ENCODE measurements at places on chromosomes 2 and 18.

GRCh38 chr2:239399921-239400595 lies 762 bp downstream of the HDAC4 start:
- DNase-seq: peak; percentile 59

DNA sequence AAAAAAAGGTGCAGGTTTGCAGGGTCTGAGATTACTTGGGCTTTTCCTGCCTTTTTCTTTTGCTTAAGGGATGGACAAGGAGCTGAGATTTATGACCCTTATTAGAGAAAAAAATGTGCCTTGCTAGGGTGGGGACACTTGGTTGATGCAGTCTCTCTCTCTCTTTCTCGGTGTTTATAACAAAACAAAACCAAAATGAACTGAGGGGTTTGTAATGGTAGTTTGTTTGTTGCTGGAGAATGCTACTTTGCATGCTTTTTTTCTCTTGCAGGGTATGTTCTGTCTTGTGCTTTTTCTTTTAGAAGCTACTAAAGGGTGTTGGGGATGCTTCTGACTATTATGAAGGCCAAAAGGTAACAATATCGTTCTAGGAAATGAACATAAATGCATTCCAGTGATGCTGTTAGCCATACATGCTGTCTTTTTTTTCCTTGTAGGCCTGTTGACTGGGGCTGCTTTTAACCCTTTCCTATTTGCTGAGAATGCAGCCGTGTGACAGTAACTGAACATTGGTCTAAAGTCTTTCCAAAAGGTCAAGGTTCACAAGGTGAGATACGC lies 435 bp downstream of the ZNF532 start:
- no peak for DNase-seq

- peak; percentile 97 for DNase-seq
These were observed at the start of gene TIA1 for GRCh38 chr2:70248181-70248847. Gene TIA1, minus strand, starts transcription at chr2:70248628. Its CDS starts 198 bp downstream, at chr2:70248430.

- DNase-seq: no peak
These were observed 112.0 kb downstream of the EXOC6B start for GRCh38 chr2:72713857-72714256.

DNA sequence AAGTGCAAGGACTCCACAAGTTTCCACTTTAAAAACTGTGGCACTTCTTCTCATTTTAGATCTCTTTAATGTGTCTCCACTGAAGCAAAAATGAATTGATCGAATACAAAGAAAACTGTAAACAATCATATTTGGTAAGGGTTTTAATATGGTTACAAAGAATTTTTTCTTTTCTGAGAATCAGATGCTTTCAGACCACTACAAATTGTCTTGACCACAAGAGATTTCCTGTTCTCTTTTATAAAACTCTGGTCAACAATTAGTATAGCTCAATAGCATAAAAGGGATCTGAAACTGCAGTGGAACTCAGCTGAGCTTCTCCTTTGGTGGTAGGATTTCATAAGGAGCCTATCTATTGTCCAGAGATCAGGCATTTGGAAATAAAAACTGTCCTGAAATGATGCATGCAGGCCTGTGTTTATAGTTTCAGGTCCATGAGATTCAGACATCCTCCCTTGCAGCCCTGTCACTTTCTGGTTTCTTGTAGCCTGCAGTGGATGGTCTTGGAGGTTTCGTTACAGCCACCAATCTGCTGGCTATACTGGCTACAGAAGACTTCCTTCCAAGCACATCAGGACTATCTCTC lies 120.0 kb downstream of the DOCK10 start:
- DNase-seq: peak; percentile 24

GRCh38 chr2:62437785-62438184 lies 68.2 kb downstream of the TMEM17 start:
- no peak for DNase-seq

DNA sequence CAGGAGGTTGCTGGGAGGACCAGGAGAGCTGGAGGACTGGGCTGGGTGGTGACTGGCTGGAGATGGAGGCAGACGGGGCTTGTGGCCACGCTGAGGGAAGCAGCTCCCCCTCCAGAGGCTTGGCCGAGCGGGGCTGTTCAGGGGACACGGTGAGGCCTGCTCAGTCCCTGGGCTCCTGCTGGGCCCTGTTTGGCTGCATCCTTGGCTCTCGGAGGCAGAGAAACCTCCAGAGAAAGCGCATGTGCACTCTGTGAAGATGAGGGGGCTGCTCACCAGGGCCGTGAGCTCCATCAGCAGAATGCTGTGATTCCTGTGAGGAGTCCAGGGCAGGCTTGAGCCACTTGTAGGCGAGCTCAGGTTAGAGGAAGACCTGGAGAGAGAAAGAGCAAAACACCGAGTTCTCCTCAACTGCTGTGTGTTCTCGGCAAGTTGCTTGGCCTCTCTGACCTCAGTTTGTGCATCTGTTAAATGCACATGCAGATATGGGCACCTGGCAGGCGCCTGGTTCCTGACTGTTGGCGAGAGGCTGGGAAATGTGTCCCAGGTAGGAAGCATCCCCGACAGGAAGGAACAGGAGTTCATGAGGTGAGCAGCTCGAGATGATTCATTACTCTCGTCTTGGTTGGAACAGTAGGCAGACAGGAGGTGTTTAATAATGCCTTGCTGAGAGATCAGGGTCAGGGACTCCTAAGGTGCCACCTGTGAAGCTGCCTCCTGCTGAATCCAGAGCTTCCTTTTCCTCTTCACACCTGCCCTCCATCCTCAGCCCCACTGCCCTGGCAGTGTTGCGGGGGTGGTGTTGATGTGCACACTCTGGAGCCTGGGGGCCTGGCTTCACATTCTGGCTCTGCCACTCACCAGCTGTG lies 941 bp downstream of the ZAP70 start:
- no peak for DNase-seq

- DNase-seq: peak; percentile 50
These were observed 845 bp upstream of the MYCN start for GRCh38 chr2:15939556-15939853.

GRCh38 chr2:200405599-200406298 lies 99.3 kb downstream of the SPATS2L start:
- no peak for DNase-seq

GRCh38 chr2:174328114-174328960 lies 6.4 kb upstream of the SP9 start:
- DNase-seq: peak; percentile 22

GRCh38 chr2:16908656-16909055 lies 243.0 kb upstream of the CYRIA start:
- no peak for DNase-seq

GRCh38 chr2:1818404-1818803 lies 74.1 kb upstream of the PXDN start:
- no peak for DNase-seq

GRCh38 chr2:230950874-230951339 lies 25.9 kb upstream of the GPR55 start:
- no peak for DNase-seq

DNA sequence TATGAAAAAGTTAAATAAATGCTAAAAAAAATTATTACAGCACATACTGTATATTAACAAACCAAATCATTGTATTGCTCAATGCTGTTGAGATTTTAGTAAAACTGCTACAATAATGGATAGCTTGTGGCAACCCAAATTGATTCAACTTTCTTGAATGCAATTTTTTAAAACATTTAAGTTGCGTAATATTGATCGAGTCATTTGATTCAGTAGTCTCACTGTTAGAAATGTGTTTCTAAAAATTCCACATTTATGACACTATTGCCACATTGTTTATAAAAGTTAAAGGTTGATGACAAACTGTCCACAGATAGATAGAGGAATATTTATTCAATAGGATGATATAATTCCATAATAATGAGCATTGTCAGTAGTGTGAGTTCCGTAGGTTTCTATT lies 640.7 kb upstream of the CRIM1 start:
- no peak for DNase-seq

DNA sequence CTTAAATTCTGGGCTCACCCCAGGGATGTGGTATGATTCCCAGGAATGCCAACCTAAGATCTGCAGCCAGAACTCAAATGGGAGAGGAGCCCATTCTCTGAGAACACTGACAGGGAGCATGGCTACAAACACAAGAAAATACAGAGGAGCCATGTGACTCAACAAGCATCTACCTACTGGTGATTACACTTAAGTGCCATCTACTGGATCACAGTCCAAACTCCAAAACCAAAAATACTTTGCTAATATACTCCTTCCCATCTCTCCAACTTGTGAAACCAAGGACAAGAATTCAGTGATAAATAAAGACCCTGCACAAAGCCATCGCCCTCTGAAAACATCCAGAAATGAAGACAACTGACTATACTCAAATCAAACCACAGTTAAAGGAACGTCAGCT lies 116.9 kb downstream of the NR4A2 start:
- DNase-seq: no peak

GRCh38 chr2:46490521-46491141 lies 11.3 kb downstream of the TMEM247 start:
- peak; percentile 62 for DNase-seq

DNA sequence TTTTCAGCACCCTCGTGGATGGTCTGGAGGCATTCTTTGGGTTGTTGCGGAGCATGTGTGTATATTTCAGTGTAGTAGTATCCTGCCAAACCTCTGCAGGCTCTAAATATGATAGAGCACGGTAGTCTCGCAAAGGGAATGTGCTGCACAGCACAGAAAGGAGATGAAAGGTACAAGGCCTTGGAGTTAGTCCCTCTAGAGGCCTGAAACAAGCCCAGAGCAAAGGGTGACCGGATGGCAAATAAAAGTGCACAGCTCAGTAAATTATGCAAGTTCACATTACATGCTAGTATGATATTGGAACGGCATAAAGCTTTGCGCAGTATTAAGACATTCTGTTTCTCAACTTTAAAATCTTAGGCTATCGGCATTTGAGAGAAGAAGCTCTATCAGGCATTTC lies 294.5 kb upstream of the REV1 start:
- no peak for DNase-seq

DNA sequence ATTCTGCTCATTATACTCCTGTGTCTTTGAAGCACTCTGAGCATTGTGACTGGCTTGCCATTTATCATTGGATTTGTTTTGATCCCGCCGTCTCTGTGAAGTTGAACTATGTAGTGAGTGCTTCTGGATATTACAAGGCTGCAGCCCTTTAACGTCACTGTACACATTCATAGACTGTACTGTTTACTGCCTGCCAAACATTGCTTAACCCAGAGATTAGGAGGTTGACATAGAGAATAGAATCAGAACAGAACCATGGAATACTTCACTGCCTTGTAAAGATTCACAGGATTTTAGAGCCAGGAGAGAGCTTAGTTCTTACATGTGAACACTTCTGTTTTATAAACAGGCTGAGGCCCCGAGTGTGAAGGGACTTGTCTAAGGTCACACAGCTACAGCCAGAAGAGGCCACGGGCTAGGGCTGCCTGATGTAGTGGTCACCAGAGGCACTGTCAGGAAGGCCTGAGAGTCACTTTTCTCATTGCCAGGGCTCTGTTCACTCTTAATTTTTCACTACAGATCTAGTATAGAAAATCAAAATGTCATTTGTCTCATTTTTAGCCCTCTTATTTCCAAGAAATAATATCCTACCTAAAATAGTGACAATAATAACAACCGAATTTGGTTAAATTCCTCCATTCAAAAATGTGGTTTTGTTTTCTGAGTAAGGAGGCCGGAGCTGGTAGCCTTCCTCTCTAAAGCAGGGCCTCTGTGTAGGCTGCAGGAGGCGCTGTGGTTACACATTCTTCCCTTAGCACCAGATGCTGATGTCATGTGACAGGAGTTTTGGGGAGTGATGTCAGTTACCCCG lies 87.9 kb downstream of the UGGT1 start:
- DNase-seq: peak; percentile 46

GRCh38 chr2:134539981-134540380 lies 178.8 kb downstream of the TMEM163 start:
- no peak for DNase-seq

GRCh38 chr2:199911877-199912161 lies 726 bp downstream of the C2orf69 start:
- no peak for DNase-seq

- no peak for DNase-seq
These were observed 35.7 kb upstream of the HPCAL1 start for GRCh38 chr2:10267036-10267435.

- no peak for DNase-seq
These were observed 135.6 kb upstream of the ALKAL2 start for GRCh38 chr2:423479-423878.

- no peak for DNase-seq
These were observed 277.3 kb downstream of the MBD5 start for GRCh38 chr2:148298196-148298595.

GRCh38 chr2:27573452-27573851 lies 9.4 kb upstream of the ZNF512 start:
- DNase-seq: no peak

- no peak for DNase-seq
These were observed 510.5 kb upstream of the TNP1 start for GRCh38 chr2:217370391-217370790.
